Effector memory CD8-positive, alpha-beta T cell (primary cell): ENCODE measurements at places on chromosomes 13 and 19.

GRCh38 chr13:79309690-79310089 lies 96.4 kb downstream of the RBM26 start:
- H3K27me3 ChIP-seq: no peaks in the 10 kb centered on the region
- H3K27ac ChIP-seq: no peak overlapping the region
- H3K4me1 ChIP-seq: no peaks in the 10 kb centered on the region
- H3K4me3 ChIP-seq: no peak overlapping the region
- DNase-seq: no peak

DNA sequence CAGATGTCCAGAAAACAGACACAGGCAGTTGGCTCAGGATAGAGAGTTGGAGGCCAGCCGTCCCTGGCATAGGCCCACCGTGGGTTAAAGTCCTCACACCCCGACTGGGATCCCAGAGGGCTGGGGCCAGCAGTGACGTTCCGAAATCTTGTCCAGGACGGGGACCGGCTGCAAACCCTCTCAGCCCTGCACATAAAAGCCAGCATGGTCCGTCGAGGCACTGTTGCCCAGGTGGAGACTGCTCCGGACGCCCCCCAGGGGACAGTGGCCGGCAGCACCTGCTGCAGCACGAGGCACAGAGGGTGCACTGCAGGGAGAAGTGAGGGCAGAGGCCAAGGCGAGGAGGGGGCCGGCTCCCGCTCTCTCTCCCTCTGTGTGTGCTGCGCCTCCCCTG lies 4.3 kb upstream of the IFNL2 start:
- H3K4me3 ChIP-seq: no peak overlapping the region
- peaks cover 4% of the 10 kb centered on the region for H3K36me3 ChIP-seq
- peaks cover 52% of the 10 kb centered on the region for H3K27me3 ChIP-seq

GRCh38 chr13:112159575-112160547 lies 92.9 kb downstream of the SOX1 start:
- H3K27ac ChIP-seq: no peak overlapping the region
- DNase-seq: no peak
- H3K4me1 ChIP-seq: no peaks in the 10 kb centered on the region
- H3K4me3 ChIP-seq: no peak overlapping the region

DNA sequence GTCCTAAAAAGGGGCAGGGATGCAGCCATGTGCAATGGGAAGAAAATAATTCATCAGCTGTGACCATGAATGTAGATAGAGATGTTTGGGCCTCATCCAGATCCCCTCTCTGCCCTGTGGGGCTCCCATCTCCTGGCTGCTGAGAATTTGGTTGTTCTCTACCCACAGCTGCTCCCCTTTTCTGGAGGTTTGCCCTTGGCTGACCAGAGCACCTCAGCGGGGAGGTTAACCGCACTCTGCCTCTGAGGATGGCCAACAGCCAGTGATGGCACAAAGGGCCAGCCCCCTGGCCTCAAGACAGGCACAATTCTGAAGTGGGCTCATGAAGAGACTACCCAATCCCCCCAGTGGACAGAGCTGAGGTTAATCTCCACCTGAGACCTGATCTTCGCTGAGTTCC lies 61.5 kb upstream of the SERP2 start:
- no peak overlapping the region for H3K4me3 ChIP-seq
- no peaks in the 10 kb centered on the region for H3K4me1 ChIP-seq
- no peak for DNase-seq

GRCh38 chr19:18995804-18996241 lies 37.5 kb downstream of the SUGP2 start:
- no peak for DNase-seq
- peaks cover 18% of the 10 kb centered on the region for H3K4me1 ChIP-seq
- H3K27me3 ChIP-seq: no peaks in the 10 kb centered on the region
- no peak overlapping the region for H3K27ac ChIP-seq
- no peak overlapping the region for H3K4me3 ChIP-seq

DNA sequence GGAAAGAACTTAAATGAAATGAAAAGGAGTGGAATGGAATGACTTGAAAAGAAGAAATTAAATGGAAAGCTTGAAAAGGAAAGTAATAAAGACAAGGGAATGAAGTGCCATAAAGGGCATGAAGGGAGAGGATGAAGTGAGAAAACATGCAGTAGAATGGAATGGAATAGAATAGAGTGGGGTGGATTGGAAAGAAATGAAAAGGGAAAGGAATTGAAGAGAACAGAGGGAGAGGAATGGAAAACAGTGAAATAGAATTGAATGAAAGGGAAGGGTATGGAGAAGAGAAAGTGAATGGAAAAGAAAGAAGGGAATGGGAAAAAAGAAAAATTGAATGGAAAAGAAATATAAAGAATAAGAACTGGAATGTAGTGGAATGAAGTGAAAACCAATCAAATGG lies 9.2 kb upstream of the ZNF180 start:
- H3K4me1 ChIP-seq: no peaks in the 10 kb centered on the region
- no peaks in the 10 kb centered on the region for H3K36me3 ChIP-seq
- DNase-seq: no peak
- H3K27ac ChIP-seq: no peak overlapping the region

- H3K4me3 ChIP-seq: no peak overlapping the region
- H3K36me3 ChIP-seq: no peaks in the 10 kb centered on the region
- no peak for DNase-seq
- peaks cover 21% of the 10 kb centered on the region for H3K27me3 ChIP-seq
- no peaks in the 10 kb centered on the region for H3K4me1 ChIP-seq
Measured at GRCh38 chr13:33445024-33445423, 159.5 kb upstream of the STARD13 start.

- DNase-seq: no peak
- peaks cover 17% of the 10 kb centered on the region for H3K27me3 ChIP-seq
- peaks cover 6% of the 10 kb centered on the region for H3K4me1 ChIP-seq
- H3K27ac ChIP-seq: peak overlapping the region; percentile 83
- H3K36me3 ChIP-seq: no peaks in the 10 kb centered on the region
Measured at GRCh38 chr19:47389150-47389556, 30.2 kb downstream of the MEIS3 start.

GRCh38 chr19:7870571-7871436 lies 3.4 kb downstream of the PRR36 start:
- peak overlapping the region; percentile 75 for H3K4me3 ChIP-seq
- DNase-seq: no peak
- H3K4me1 ChIP-seq: peaks cover 22% of the 10 kb centered on the region
- H3K27me3 ChIP-seq: peaks cover 44% of the 10 kb centered on the region
- H3K36me3 ChIP-seq: peaks cover 9% of the 10 kb centered on the region
